ENCODE measurements at places on chromosomes 13 and 19.

DNA sequence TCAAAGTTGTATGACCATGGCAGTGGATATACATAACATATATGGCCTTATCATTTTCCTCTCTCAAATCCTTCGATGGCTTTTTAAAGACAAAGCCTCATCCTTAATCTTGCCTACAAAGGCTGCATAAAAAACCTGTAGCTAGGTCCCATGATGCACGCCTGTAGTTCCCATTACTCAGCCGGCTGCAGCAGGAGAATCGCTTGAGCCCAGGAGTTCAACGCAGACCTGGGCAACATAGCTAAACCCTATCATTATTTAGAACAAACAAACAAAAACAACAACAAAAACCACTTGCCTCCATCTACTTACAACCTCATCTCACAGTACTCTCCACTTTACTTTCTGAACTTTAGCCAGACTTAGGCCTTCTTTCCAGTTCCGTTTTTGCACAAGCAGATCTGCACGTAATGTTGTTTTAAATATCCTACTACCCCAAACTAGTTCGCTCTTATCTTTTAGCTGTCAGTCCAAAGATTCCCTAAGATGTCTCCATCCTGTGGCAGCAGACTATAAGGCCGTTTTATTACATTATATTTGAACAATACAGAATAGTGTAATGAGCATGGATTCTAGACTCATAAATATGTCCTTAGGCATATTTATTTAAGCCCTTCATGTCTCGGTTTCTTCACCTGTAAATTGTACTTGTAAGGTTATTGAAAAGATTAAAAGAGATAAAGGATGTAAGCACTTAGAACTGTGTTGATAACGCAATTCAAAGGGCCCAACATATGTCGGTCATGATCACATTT is 969 bp upstream of the POMP start:
- DNase-seq, result no peak

- DNase-seq, result no peak
Observed at GRCh38 chr13:67821606-67822005, 591.5 kb upstream of the PCDH9 start.

DNA sequence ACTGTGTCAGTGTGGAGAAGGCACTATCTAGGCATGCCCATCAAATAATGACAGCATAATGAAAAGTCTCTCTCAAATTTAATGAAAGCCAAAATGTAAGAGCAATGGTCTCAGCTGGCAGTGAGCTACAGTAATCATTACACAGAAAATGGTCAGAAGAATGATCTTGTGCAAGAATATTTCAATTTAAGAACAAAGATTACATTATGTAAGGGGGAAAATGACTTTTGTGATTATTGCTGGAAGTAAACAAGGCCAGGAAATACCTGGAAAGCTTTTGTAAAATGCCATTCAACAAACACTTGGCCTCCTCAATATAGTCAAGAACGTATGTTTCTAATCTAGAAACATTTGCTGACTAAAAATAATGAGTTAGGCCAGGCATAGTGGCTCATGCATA is 89.1 kb downstream of the CAB39L start:
- no peak for DNase-seq

GRCh38 chr19:10748927-10749434 is 31.1 kb downstream of the DNM2 start:
- no peak for DNase-seq

DNA sequence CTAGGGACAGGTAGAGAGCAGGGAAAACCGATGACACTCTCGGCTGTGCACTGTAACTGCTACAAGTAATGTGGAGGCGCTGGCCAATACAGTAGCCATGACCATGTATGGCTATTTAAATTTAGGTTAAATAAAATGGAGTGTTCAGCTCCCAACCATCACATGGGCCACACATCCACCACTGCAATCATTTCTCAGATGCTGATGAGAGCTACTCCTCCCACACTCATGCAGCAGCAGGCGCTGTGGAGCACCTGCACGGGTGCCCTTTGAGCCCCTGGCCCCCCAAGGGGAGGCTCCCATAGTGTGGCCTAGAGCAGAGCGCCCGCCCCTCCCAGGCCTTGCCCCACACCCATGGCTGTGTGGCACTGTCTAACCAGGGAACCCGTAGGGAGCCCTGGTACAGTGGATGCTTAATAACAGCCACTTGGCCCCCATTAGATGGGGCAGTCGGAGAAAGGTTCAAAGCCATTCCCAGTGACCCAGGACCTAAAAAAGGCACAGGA is 6.0 kb downstream of the ACP4 start:
- no peak for DNase-seq

Data from stimulated activated CD4-positive, alpha-beta T cell treated with anti-CD3 and anti-CD28 coated beads, Interleukin-12 subunit alpha, Interleukin-12 subunit beta, amount 100 ng/mL, for 4 hours (primary cell).